ENCODE measurements at places on chromosomes 16 and 17.

- no peak for DNase-seq
Measured at GRCh38 chr17:34725725-34726124, 146.3 kb downstream of the TMEM132E start.

DNA sequence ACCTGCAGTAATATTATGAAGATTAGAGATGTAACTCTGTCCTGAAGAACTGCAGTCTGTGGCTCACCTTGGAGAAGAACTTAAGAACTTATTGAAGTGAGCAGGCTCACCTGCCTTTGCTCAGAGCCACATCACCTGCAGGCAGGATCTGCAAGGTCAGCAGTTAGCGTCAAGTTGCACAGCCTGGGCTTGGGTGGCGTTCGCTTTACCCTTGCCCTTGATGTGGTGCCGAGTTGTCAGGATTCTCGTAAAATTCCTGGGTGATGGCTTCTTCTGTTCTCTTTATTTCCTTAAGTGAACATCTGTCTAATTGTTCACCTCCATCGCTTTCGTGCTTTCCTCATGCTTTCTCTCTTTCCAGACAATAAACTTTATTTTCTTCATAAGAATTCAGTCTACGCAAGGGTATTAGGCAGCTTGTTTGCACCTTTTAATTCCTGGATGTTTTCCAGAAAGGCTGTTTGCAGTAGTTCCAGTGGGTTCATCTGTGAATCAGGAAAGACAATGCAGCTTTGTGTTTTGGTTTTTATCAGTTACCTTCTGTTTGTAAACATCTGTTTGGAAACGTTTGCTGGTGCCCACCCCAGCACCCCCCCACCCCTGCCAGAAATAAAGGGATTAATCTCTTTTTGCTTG, 254.3 kb downstream of the WWOX start:
- no peak for DNase-seq

- no peak for DNase-seq
Measured at GRCh38 chr16:58419241-58419990, 27.1 kb downstream of the GINS3 start.

DNA sequence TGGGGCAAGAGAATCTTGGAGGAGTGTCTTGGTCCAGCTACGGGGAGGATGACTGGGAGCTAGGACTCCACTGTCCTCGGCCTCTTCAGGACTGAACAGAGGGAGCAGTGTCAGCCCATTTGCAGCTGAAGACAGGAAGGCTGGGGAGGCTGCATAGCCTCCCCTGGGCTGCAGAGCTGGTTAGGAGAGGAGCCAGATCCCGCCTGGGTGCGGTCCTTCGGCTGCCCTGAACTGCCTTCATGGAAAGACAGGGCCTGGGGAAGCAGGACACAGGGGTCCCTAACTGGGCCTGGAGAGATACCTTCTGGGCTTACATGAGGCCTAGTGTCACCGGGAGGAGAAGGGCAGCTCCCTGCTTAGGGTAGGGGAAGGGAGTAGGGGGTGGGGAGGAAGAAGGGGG, 26.6 kb downstream of the UNC13D start:
- DNase-seq: no peak

DNA sequence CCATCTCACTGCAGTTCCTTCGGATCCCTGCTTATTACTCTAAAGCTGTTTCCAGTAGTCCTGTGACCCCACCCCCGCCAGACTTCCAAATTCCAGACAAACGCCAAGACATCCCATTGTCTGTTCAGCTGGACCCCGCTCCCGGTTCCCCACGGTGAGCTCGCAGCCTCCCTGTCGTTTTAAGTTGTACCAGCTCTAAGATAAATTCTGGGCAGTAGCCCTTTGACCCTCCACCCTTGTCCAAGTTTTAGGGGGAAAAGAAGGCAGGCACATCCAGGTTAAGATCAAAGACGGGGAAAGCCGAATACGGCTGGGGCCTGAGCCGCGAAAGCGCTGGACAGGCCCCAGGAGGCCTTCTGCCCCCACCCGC, 589 bp downstream of the ARL6IP1 start:
- DNase-seq: no peak

GRCh38 chr16:50154420-50154950, 1.4 kb downstream of the TENT4B start:
- no peak for DNase-seq

DNA sequence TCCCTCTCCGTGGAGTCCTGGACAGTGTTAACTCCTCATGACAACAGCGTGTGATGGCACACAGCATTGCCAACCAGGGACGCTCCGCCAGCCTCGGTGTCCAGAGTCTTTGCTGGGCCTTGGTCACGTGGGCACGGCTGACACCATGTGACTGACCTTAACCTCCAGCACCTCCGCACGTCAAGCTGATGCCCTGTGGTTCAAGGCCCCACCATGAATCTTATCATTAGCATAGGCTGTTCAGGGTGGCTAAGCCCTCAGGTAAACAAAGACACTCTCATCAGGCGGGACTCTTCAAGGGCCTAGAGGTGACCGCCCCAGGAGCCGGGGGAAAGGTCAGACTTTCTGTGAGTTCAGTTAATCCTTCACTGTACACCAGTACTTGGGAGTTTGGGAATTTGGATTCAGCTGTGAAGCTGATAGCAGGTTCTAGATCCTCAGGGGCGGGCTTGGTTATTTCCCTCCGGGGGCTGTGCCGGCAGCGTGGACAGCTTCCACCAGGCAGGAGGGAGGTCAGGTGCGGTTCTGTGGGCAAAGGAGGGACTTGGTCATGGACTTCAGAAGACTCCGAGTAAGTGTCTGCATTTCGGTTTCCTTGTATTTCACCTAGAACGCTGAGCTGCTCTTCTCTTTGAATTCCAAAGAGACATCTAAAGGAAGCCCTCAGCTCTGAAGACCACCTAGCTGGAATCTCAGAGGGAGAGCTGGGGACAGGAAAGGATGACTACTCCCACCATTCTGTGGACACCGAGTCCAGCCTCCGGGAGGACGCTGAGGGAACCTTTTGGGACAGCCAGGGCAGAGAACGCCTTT, 195.5 kb upstream of the CIBAR2 start:
- no peak for DNase-seq

DNA sequence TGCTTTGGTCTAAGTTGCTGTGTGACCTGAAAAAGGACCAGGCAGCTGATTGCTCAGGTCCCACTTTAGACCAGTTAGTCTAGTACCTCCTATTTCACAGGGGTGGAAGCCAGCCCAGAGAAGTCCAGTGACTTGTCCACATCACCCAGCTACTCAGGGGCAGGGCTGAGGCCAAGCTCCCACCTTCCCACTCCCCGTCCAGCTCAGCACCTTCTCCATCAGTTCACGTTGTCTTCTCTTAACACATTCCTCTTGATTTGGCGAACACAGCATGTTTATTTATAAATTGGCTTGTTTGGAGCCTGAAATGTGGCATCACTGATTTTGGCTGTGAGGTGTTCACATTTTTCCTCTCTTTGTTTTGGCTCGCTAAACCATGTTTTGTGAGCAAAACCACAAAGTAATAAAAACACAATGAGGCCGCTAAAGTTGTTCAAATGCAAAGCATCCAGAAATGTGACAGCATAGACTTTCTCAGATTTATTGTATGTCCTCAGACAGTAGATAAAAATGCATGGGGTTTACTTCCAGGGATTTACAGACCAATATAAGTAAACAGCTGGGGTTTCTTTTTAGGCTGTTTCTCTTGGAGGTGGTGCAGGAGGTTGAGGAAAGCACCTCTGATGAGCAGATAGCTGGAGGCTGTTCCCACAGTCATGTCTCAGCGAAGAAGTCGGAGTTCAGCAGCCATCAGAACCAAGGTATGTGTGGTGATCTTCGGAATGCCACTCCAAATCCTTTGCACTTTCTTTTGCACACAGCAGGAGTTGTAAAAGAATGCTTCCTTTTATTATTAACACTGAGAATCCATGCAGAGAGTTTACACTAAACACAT, 88.4 kb downstream of the PLXDC1 start:
- DNase-seq: no peak

- DNase-seq: peak; percentile 29
Measured at GRCh38 chr17:14299280-14300141, 1.4 kb upstream of the HS3ST3B1 start.

DNA sequence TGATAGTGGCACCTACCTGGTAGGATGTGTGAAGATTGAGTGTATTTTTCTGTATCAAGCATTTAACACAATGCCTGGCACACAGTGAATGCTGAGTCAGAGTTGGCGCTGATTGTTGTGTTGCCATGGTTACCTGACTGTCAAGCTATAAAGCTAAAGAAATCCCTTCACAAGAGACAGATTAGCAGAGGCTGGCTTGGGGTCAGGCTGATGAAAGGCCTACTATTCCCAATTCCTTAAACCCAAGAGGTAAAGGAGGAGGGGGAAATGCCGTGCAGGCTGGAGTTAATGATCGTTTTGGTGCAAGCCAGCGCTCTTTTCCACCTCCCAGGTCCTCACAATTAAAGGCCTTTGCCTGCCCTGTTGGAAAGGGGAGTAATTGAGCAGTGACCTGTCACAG, 5.9 kb downstream of the CLEC19A start:
- DNase-seq: no peak

- DNase-seq: no peak
Measured at GRCh38 chr16:49010396-49010795, 271.2 kb downstream of the CBLN1 start.

GRCh38 chr16:51113236-51114125, 37.6 kb downstream of the SALL1 start:
- no peak for DNase-seq

GRCh38 chr17:78986649-78987328, 7.1 kb upstream of the LGALS3BP start:
- DNase-seq: no peak

- no peak for DNase-seq
Measured at GRCh38 chr17:73196500-73196899, 3.6 kb downstream of the COG1 start.

GRCh38 chr17:39700148-39700987, 504 bp downstream of the ERBB2 start:
- DNase-seq: no peak

DNA sequence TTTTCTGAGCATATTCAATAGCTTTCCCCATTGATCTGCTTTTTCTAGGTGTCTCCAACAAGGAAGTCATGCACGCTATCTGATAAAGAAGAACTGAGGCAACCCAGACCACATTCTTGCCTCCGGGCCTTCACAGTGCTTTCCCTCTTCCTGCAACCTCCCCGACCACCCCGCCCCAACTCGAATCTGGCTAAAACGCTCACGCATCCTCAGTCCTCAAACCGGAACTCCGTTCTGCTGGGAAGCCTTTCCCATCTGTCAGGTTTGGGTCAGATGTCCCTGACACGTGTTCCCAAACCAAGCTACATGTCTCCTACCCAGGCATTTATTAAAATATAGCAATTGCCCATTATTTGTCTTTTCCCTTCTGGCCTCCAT, 112.7 kb downstream of the VPS53 start:
- no peak for DNase-seq

DNA sequence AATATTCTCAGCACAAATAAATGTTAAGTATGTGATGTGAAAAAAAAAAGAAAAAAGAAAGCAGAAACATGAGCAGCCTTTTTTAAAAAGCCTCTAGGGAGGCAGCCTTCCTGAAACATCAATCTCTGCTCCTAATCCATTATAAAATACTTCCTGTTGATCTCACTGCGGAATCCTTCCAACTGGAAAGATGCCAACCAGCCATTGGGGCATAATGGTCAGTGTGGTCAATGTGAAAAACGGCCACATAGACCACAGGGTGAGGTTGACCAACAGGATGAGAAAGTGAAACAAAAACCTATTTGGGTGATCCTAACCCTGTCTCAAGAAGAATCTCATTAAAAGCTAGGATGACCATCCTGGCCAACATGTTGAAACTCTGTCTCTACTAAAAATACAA, 26.1 kb upstream of the ABCA8 start:
- no peak for DNase-seq

DNA sequence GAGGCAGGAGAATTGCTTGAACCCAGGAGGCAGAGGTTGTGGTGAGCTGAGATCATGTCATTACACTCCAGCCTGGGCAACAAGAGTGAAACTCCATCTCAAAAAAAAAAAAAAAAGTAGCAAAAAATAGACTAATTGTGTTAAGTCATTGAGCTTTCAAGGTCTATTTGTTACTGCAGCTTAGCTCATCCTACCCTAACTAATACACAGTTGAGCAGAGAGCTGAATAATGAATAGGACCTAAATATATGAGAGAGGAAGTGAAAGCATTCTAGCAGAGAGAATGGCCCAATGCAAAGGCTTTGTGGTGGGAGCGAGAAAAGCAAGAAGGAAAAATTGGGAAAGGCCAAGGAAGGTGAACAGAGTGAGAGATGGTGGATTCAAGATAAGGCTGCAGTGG, 128.3 kb downstream of the AXIN2 start:
- no peak for DNase-seq

GRCh38 chr17:12646761-12647422, 18.8 kb upstream of the MYOCD start:
- DNase-seq: no peak

DNA sequence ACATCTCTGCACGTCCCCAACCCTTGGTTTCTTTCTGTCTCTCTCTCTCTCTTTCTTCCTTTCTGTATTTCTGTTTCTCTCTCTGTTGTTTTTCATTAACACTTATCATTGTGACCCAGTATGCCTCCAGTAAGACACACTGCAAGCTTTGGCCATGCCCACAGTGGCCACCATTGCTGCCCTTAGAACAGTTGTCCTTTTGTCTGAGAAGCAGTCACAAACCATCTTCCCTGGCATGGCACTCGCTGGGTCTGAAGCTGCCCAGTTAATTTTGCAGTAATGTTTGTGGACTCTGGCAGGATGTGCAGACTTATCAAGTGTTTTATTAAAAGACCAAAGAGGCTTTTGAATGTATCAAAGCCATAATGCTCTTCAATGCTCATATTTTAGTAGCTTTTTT, 146.9 kb downstream of the MSI2 start:
- DNase-seq: no peak

DNA sequence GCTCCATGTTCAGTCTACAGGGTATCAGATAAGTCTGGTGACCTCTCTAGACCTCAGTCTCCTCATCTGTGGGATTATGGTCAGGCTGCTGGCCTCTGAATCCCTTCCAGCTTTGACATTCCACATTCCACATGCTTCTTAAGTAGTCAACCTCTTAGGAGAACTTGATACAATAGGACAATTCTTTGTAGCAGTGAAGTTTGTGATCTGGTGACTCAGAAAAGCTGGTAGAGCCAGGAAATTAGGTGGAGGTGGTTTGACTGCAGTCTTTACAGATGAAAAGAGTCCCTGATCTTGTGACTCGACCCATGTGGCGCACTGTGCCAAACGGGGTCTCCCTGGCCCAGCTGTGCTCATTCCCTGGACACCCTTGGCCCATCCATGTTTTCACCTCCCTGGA, 147.8 kb downstream of the NTN1 start:
- no peak for DNase-seq

DNA sequence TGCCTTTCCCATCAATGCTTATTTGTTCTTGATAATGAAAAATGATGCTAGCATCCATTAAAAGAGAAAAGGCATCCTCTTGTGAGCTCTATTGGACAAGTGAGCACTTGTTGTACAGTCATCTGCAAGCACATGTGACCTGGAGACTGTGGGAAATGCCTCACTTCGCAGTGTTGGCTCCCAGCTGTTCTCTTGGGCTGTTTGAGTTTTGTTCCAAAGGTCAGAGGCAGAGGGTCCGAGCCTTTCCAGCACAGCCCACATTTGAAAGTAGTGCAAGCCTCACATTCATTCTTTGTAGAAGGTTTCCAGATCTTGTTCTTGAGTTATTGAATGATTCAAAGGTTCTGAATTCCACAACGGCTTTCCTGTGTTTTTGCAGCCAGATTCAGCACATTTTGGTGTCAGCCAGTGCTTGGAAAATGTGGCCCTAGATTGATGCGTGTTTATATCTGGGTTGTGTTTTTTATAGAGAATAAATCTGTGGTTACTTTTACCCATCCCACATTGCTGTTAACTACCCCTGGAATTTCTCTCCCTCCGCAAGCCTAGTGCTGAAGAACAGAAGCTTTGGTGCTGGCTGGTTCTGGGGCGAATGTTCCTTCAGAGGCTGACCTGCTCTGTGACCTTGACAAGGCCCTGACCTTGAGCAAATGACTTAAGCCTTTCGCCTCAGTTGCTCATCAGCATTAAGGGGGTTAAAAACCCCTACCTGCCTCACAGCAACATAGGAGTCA, 49.8 kb downstream of the CDH1 start:
- DNase-seq: no peak

Data from activated CD8-positive, alpha-beta memory T cell treated with anti-CD3 and anti-CD28 coated beads for 1 hour (primary cell).